ENCODE measurements at places on chromosomes 1 and 21.

- no peak for DNase-seq
These were observed 64.8 kb downstream of the EPHB2 start for GRCh38 chr1:22775478-22775877.

GRCh38 chr1:162303004-162303344 lies 73.7 kb downstream of the SPATA46 start:
- DNase-seq, result peak; percentile 20

GRCh38 chr1:9187004-9187403 lies 47.6 kb upstream of the H6PD start:
- no peak for DNase-seq

- no peak for DNase-seq
These were observed 13.1 kb upstream of the STRIP1 start for GRCh38 chr1:110021285-110021684.

- no peak for DNase-seq
These were observed 25.1 kb downstream of the ZBTB17 start for GRCh38 chr1:15950763-15951295.
